ENCODE measurements at places on chromosomes 1 and 21. TPM values are rescaled to one million over a fixed set of nuclear protein-coding genes. Genes with fewer than 3 reads are reported as not detected.

Gene ABCA4
- not detected for total RNA-seq

Gene NPPB
- not detected for total RNA-seq

DNA sequence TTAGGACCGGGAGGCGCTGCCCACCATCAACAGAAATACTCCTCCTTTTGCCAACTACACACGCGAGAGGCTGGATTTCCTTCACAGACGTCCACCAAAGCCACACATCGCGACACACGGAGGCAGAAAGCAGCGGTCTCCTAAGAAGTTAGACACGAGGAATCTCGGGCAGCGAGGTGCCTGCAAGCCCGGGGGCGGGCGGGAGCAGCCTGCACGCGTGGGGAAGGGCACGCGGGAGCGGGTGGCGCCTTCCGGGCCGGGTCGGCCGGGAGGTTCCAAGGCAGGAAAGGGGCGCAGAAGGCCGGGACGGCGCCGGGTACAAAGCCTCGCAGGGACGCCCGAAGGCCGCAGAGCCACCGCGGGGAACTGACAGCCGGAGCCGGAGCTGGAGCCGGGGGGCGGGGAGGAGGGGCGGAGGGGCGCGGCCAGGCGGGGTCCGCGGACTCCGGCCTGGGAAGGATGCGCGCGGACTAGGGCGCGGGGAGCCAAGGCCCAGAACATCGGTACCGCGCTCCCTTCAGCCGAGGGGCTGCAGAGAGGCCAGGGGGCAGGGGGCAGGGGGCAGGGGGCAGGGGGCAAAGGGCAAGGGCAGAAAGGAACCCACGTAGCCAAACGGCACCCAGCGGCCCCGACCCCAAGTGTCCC is 722 bp downstream of the NPHP4 start:
- DNase-seq, result peak; percentile 49

Gene KRTAP12-2
- not detected for total RNA-seq

- no peak for DNase-seq
These were observed 6.4 kb downstream of the DISP1 start for GRCh38 chr1:222821239-222821638.

Gene CLCNKA
- not detected for total RNA-seq

Gene RGS8
- not detected for total RNA-seq

GRCh38 chr1:182829285-182829932 is 9.7 kb upstream of the DHX9 start:
- DNase-seq, result no peak

- DNase-seq, result no peak
These were observed 92.1 kb downstream of the CACHD1 start for GRCh38 chr1:64561993-64562392.

Data from activated CD8-positive, alpha-beta T cell treated with anti-CD3 and anti-CD28 coated beads, Interleukin-2, amount 10 ng/mL, durations not matched to agents 7 days and 5 days (primary cell).